Astrocyte of the hippocampus (primary cell): ENCODE measurements at places on chromosomes 1 and 21.

- no peak for DNase-seq
These were observed 34.3 kb downstream of the GPR137B start for GRCh38 chr1:236176337-236177336.

GRCh38 chr1:203072911-203073310 lies 12.9 kb downstream of the MYOG start:
- peak; percentile 17 for DNase-seq

GRCh38 chr1:33367485-33368405 lies 46.8 kb upstream of the A3GALT2 start:
- DNase-seq: peak; percentile 91

- DNase-seq: no peak
These were observed 137.8 kb downstream of the GLIS1 start for GRCh38 chr1:53601031-53601745.

DNA sequence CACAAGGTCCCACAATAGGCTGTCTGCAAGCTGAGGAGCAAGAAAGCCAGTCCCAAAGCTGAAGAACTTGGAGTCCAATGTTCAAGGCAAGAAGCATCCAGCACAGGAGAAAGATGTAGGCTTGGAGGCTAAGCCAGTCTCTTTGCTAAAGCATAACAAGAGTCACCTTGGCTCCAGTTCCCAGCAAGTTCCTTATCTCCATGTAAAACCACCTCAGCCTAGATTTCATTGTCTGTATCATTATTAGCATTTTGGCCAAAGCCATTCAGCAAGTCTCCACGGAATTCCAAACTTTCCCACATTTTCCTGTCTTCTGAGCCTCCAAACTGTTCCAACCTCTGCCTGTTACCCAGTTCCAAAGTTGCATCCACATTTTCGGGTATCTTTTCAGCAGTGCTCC lies 36.9 kb downstream of the PIGM start:
- no peak for DNase-seq

- DNase-seq: no peak
These were observed 18.0 kb upstream of the BTG2 start for GRCh38 chr1:203287109-203287893.

DNA sequence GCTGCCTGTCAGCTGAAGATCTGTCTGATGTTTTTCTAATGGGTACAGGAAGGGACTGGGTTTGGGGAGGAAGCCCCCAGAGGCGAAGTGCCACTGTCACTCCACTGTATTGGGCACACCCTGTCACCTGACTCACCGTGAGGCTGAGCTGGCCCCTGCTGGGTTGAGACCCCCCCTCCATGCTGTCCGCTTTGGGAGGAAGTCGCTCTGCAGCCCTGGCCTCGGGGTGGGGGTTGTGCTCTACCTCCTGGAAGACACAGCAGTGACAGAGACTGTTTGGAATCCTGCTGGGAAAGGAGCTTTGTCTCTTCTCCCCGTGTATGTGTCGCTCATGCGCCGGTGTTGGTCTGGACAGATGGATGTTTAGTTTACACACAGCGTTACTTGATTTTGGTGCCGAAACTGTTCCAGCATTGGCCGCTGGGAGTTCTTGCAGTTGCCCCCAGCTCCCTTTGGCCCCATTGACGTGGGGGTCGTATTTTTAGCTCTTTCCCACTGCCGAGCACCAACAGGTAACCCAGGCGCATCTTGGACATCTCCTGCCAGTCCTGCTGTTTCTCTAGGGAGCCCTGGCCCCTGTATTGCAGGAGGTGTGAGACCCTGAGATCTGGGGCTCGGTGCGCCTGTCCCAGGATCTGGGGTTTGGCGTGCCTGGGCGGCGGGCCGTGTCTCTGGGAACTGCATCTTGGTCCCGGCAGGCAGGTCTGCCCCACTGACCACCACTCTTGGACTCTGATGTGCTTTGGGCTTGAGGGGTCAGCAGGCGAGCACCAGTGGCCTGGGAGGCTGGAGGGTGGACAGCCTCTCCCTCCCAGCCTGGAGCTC lies 30.3 kb downstream of the SLX9 start:
- peak; percentile 58 for DNase-seq

DNA sequence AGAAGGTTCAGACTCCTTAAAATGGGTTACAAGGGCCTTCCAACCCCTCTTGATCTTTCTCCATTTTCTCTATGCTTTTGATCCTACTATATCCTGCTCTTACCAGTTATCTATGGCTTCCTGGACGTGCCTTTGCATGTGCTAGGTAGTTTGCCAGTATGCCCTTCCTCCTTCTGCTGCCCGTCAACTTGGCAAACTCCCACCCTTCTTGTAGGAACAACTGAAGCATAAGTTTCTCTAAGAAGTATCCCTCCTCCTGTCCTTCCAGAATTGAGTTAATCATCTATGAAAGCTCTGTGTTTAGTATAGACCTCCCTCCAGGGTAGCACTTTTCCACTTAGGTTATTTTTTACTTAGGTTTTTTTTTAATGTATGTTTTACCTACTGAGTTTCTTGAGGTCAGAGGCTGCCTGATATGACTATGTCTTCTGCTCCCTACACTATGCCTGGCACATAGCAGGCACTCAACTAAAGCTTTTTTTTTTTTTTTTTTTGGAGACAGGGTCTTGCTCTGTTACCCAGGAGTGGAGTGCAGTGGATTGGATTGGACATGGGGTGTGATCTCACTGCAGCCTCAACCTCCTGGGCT lies 10.0 kb upstream of the IGSF3 start:
- DNase-seq: no peak

DNA sequence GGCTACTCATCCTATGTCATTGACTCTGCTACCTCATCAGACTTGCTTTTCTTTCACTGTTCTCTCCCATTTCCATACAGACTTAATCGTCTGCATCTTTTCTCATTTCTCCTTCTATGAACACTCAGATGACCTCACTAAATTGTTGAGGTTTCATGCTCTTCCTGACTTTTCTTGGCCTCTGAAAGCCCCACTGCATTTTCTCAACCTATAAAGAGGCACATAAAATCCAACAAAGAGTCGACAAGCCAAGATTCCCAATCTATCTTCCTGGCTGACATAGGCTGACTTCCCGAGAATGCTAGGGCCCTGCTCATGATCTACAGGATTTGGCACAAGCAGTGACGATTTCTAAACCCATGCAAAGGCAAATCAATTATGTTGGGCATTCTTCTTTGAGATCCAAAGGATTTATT lies 280.8 kb upstream of the DPYD start:
- DNase-seq: peak; percentile 69

- peak; percentile 58 for DNase-seq
These were observed at the start of gene ARTN for GRCh38 chr1:43933386-43934100. ARTN (plus strand) TSS chr1:43933801; CDS start chr1:43935657, 1,856 bp downstream.

DNA sequence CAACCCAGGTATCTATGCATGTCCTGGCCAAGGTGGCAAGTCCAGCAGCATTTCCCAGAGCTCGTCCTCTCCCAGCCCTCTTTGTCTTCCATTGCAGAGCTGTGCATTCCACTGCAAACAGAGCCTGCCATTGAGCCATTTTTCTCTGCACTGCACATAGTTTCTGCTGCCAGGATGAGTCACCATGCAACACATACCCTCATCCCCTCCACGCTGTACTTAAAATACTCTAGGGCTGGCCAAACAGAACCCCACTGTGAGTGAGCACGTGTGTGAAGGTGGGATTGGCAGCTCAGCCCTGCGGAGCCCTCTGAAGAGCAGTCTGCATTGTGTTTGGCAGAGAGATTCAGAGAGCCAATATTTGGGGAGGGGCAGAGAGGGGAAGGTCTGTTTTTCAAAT lies 3.9 kb upstream of the ATP1B1 start:
- peak; percentile 90 for DNase-seq

DNA sequence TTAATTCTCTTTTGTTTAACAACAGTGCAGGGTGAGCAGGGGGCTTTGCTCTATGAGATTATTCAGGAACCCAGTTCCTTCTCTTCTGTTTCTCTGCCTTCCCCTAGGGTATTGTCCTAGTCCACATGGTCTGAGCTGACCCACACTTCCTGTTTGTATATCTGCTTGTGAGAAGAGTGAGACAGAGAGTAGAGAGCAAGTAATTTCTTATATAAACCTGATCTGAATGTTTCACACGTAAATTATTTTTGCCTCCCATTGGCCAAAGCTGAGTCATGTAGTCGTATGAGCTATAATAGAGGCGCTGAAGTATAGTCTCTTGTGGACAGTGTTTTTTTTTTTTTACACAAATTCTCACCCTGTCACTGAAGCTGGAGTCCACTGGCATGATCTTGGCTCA lies 134.2 kb upstream of the SERTAD4 start:
- peak; percentile 2 for DNase-seq

DNA sequence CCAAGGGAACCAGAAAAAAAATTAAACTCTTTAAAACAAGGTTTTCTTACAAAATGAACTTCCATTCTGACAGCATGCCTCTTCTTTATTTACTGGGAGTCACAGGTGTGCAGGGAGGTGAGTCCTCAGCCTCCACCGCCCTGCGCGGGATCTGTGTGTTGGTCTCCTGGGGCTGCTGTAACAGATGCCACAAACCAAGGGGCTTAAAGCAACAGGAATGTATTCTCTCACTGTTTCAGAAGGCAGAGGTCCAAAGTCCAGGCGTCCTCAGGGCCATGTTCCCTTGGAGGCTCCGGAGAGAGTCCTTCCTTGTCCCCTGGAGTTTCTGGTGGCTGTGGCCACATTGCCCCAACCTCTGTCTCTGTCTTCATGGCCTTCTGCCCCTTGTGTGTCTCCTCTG lies 123.6 kb upstream of the C1orf174 start:
- DNase-seq: no peak

DNA sequence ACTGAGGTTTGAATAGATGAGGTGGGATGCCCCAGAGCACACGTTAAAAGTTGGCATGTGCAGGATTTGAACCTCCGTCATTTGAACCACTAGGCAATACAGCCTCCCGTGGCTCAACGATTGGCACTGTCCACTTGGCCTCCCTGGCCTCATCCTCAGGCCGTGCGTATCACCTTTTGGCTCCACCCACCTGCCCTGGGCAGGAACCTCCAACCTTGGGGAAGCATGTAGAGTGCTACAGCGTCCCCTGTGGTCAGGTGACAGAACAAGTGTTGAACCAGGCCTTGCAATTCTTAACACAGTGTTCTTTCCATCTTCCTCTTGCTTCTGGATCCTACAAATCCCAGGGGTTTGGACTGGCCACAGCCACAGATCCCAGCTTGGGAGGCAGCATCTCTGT lies 112.6 kb downstream of the PAX7 start:
- DNase-seq: no peak

GRCh38 chr1:42479621-42480020 lies 16.5 kb downstream of the CCDC30 start:
- no peak for DNase-seq

DNA sequence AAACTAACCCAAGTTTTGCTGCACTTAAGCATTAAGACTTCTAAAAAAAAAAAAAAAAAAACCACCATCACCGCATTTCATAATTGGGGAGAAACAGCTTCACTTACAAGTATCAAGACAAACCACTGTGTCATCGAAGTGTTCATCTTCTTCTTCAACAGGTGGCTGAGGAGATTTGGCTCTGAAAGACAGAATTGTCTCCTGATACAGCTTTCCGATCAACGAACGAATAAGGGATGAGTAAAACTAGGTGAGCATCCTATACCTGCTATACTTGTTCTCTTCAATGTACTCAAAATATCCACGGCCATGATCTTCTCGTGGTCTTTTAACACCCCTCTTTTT lies 2.0 kb downstream of the HNRNPU start:
- no peak for DNase-seq

- peak; percentile 77 for DNase-seq
These were observed 23.4 kb downstream of the CSF1 start for GRCh38 chr1:109933856-109934711.

GRCh38 chr1:97677702-97678101 lies 243.1 kb downstream of the DPYD start:
- no peak for DNase-seq

- DNase-seq: no peak
These were observed 64.8 kb downstream of the MORN1 start for GRCh38 chr1:2326524-2326923.

DNA sequence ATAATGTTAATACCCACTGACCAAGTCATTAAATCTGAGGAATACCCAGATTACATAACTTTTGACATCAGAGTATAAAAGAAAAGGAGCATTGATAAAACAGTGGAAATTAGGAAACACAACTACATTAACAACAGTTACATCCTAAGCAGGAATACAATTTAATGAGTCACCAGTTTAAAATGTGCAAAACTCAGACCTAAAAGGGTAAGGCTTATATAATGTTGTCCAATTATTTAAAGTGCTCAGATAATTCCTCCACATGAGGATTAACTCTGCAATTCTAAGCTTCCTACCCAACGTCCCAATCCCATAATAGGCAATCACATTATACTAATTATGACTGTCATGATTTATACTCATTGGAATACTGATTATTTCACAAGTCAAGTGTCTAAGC lies 50.5 kb downstream of the ABL2 start:
- peak; percentile 52 for DNase-seq

DNA sequence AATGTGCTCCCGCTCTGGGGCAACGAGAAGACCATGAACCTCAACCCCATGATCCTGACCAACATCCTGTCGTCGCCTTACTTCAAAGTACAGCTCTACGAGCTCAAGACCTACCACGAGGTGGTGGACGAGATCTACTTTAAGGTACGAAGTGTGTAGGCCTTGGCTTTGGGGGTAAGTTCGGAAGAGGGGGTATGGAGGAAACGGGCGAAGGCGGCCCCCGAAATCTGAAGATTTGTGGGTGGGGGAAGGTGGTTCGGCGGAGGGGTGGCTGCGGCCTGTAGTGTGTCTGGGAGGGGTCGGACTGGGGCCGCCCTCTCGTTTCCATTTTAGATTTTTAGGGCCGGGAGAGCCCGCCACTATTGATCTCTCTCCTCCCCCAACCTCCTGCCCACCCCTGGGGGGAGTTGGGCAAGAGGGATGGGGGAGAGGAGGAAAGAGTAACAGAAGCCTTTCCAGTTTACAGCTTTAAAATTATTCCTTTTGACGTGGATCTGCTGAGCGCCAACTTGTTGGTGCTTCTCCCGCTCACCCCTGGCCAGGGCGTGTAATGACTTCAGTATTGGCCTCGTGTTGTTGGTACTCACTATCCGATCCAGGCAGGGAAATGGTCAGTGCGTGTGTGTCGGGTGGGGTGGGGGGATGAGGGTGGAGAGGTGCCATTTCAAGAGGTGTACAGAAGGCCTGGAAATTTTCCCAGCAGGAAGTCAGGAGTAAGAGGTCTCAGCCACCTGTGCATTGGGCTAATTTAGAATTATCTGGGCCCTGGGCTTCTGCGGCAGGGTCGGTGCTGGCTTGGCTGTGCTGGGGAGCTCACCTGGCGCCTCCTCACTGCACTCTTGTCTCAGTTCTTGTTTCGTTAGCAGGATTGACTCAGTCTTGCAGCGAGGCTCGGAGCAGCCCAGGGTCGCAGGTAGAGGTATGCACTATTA lies 880 bp downstream of the PRPF38B start:
- DNase-seq: peak; percentile 41

DNA sequence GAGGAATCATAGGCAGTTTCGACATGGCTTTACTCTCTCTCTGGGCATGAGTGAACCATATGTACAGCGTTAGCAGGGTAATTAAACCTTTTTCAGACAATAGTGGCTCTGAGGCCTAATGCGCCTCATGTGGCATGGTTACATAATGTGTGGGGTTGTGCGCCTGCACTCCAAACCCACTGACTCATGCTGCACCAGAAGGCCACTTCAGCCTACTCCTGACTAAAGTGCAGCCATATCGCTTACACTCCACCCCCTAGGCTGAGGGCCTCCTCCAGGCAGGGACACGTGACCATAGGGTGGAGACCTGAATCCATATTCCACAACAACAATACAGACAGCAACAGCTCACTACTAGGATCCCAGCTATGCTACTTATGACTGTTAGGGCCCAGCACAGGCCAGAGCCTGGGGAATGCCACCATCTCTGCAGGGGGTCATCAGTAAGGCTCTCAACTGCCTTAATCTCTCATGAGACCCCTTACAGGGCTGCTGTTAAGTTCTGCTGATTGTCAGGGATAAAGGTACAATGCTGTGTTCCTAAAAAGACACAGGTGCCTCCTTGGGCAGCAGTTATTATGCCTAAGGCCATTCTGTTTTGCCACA lies 13.4 kb upstream of the ODF2L start:
- DNase-seq: peak; percentile 33

- DNase-seq: peak; percentile 36
These were observed 170.5 kb downstream of the NTMT2 start for GRCh38 chr1:170316270-170316669.
